ENCODE measurements at places on chromosomes 16 and 17.

DNA sequence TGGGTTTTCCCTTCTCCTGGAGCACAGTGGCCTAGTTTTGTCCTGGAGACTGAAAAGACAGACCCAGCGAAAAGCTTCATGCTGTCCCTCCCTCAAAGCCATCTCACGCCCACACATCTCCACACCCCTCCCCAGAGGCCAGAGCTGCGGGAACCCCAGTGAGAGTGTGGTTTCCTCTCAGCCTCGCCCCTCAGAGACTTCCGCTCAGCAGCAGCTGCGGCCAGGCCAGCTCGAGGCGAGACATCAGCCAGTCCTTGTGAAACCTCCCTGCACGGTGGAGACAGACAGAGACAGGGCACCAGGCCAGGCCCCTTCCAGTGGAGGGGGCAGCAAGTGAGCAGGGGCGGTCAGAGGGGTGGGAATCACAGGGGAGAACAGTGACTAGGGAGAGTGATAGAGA is 77.0 kb upstream of the TNRC6C start:
- peak; percentile 40 for DNase-seq

- no peak for DNase-seq
Observed at GRCh38 chr17:32266051-32266388, 388 bp downstream of the RHBDL3 start.

DNA sequence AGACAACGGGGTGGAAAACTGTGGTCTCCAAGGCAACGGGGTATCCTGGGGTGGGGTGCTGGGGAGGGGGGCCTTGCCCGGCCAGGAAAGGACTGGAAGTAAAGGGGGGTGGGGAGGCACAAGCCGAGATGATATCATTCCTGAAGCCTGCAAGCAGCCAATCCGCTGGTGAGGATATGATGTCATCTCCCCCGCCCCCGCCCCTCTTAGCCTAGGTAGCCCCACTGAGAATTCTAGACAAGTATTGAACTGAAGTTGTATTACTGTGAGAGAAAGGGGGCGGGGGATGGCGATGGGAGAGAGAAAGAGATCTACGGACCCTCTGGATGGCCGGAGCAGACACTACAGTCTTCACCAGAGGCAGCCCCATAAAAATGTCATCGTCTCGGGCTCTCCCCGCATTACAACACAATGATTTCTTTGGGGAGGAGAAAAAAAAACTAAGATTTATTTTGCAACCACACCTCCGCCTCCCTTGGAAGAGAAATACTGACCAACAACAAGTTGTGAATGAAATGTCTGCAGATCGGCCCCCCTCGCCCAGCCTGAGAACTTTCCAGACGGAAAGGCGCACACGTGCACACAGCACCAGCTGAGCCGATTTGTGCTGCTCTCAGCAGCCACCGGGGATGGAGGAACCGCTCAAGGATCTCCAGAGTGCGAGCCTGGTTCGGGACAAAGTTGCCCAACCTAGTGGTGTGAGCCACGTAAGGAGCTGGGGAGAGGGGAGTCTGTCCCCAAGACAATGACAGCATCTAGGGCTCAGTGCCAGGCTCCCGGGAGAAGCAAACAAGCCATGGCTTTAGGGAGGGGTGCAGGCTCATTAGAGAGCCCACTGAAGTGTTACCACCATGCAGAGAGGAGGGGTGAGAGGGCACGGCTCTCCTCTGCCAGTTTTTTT is 222.1 kb downstream of the SOX9 start:
- DNase-seq = no peak

DNA sequence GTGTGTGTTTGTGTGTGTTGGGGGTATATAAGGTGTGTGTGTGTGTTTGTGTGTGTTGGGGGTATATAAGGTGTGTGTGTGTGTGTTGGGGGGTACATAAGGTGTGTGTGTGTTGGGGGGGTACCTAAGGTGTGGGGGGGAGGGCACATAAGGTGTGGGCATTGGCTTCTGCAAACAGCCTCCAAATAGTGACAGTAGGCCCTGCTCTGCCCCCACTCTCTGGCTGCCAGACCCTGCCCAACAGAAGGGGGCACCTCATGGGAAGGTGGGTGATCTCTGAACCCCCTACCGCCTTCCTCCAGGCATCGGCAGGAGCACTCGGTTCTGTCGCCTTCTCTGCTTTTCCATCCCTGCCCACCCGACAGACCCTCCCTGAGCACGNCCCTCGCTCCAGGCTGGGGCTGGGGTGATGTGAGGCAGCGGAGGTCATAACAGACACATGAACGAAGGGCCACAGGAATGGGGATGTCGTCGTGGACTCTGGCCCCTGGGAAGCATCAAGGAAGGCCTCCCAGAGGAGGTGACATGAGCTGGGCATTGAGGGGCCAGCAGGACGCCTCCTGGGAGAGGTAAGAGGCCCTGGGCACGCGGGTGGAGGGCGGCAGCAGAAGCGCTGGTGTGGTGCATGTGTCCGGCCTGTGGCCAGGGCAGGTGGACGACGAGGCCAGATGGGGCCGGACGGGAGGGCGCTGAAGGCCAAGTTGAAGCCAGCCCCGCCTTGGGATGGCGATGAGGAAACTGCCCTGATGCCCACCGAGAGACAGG is 136.6 kb upstream of the RPH3AL start:
- no peak for DNase-seq

DNA sequence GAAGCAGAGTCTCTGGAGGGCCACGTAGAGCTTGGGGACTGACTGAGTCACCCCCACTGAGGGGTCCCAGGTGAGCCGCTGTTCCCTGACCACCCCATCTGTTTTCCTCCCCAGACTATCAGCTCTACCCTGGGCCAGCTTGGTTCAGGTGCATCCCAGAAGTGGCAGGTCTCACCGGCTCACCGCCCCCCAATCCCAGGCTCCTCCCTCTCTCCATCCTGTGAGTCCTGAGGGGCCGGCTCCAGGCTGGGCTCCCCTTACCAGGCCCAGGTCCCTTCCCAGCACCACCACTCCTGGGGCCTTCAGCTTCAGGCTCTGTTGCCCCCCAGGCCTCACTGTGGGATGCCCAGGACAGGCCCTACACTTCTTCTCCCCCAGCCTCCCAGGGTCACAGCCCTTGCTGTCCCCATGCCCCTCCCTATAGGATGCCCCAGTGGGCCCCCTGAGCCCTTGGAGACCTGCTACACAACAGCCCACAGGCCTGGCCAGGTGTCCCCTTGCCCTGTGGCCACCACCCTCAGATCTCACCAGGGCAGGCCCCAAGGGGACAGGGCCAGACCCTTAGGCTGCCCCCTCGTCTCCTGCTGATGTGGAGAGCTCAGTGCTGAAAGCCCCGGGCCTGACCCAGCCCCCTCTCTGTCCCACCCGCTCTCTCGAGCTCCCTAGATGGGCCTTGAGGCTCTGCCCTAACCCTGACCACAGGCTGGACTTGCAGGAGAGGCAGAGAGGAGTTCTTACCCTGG is 40.4 kb downstream of the TNFRSF13B start:
- DNase-seq = no peak

GRCh38 chr16:54591816-54592246 is 305.2 kb upstream of the IRX3 start:
- no peak for DNase-seq

Measured in foreskin melanocyte (primary cell).